Suppressor macrophage treated with lipopolysaccharide for 4 hours (primary cell): ENCODE measurements at places on chromosomes 2 and 18.
A peak's percentile ranks its signal among the peaks of the same experiment; 100 is the strongest.

DNA sequence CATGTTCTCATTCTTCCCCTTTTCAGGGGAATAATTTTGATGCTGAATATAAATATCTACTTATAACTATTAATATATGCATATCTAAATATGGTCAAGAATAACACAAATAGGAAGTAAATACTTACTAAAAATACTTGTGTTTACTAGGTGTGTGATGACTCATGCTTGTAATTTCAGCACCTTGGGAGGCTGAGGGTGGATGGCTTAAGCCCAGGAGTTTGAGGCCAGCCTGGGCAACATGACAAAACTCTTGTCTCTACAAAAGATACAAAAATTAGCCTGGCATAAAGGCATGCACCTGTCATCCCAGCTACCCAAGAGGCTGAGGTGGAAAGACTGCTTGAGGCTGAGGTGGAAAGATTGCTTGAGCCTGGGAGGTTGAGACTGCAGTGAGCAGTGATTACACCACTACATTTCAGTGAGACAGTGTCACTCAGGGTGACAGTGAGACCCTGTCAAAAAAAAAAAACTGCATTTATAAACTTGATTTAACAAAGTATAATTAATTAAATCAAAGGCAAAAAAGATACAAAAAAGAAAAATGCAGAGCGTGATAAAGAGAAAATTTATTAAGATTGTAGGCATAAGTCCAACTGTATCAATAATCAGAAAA, 703.1 kb upstream of the VRK2 start:
- DNase-seq: no peak

DNA sequence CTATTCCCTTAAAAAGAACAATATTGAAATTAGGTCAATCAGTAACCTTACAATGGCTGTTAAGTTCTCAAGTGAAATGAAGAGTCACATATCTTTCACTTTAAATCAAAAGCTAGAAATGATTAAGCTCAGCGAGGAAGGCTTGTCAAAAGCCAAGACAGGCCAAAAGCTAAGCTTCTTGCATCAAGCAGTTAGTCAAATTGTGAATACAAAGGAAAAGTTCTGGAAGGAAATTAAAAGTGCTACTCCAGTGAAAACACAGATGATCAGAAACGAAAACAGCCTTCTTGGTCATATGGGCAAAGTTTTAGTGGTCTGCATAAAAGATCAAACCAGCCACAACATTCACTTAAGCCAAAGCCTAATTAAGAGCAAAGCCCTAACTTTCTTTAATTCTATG, 402.6 kb upstream of the ZEB2 start:
- no peak for DNase-seq

GRCh38 chr2:184026961-184027360, 571.4 kb upstream of the ZNF804A start:
- no peak for DNase-seq

DNA sequence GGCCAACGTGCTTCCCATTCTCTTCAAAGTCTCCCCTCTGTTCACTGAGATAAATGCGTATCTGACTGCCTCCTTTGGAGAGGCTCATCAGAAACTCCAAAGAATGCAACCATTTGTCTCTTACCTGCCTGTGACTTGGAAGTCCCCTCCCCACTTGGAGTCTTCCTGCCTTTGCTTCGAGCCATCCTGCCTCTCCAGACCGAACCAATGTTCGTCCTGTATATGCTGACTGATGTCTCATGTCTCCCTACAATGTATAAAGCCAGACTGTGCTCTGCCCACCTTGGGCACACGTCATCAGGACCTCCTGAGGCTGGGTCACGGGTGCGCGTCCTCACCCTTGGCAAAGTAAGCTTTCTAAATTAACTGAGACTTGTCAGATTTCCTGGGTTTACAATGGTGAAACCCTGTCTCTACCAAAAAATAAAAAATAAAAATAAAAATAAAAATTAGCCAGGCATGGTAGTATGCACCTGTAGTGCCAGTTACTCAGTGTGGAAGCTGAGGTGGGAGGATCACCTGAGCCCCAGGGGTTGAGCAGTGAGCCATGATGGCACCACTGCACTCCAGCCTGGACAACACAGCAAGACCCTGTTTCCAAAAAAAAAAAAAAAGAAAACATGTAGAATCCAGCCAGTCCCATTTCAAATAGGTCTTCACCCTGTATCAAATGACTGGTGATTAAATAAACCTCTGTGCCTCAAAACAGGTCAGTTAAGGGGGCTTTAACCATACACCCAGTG, 29.0 kb downstream of the HDLBP start:
- DNase-seq: no peak

- no peak for DNase-seq
Observed at GRCh38 chr18:25190472-25190871, 161.5 kb downstream of the ZNF521 start.

- no peak for DNase-seq
Observed at GRCh38 chr2:176117162-176117822, 714 bp downstream of the HOXD10 start.

DNA sequence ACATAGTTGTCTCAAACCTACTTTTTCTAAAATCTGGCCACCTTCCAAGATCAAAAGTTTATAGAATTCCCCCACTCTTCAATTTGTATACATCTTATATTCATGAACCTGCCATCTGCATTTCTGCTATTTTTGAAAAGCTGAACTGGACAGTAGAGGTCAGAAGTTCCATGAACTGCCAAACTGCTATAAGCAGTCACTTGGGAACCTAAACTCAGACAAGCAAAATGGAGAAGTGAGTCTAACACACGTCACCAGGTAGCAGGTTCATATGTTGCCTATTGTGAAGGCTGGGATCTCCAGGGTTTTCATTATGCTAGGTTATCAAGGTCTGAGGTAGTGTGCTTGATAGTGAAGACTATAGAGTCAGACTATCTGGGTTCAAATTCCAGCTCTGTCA, 2.0 kb upstream of the MYO1B start:
- DNase-seq: no peak

DNA sequence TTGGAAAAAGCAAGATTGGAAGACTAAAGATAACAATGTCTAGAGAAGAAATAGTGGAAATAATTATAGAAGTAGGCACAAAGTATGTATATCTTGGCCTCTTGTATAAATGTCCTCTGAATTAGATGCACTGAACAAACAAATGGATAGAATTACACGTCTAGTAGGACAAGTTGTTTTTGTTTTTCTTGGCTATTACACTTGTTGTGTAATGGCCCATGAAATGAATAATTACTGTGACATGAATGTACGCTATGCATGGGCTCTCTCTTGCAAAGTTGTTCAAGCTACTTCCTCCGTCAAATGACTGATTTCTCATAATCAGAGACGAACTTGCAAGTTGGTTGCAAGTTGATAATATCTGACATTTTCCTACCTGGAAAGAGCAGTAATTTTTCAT, 126.2 kb downstream of the PDE1A start:
- DNase-seq: no peak

GRCh38 chr2:136486115-136486514, 279.2 kb upstream of the THSD7B start:
- DNase-seq: no peak

DNA sequence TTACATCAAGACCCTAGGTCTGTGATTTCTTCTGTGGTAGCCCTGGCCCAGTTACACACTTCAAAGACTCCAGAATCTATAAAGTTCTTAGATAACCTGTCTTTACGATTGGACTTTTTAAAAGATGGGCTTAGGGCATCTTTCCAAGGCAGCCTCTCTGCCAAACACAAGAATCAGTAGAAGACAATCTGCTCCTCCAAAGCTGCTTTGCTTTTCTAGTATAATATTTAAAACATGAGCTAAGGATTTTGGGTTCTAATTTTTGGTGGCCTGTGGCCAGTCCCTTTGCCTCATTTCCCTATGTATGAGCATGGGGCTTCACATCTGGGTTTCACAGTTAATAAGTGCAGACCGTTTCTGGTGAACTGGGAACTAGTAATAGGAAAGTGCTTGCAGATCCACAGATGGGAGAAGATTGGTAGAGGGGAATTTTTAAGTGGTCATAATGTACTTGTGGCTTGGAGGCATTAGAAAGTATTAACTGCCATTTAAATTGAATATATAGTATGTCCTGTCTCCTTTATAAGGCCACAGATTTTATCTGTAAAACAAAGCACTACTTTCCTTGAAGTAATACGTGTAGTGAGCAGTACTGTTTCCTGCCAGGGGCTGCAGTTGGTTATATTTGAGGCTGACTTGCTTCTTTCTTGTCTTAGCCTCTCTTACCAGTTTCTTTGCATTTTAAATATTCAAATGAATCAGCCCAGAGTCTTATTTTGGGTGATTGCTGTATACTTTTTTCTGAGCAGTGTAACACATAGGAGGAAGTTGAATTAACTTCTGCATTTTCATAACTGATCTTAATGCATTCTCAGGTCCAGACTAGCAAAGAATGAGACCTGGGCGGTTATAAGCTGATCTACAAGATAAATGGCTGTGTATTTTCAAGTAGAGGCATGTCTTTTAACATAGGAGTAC, 1.5 kb downstream of the ARPC2 start:
- peak; percentile 73 for DNase-seq

GRCh38 chr18:62999921-63000320, 284.6 kb downstream of the PHLPP1 start:
- DNase-seq: no peak

DNA sequence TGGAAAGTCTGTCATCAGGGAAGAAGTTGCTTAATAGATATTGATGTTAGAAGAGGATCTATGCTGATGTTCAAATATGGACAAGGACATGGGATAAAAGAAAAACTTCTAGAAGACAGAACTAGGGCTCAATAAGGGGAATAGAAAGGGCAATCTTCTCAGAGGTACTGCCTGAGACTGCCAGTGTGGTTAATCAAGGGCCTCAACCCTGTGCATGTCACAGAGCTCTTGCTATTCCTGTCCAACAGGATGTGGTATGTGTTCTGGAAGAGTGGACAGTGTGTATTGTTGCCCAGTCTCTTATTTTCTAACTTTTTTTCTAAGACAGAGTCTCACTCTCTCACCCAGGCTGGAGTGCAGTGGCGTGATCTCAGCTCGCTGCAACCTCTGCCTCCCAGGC, 27.8 kb upstream of the RNF125 start:
- DNase-seq: no peak

GRCh38 chr2:227504700-227505099, 32.7 kb downstream of the AGFG1 start:
- no peak for DNase-seq

DNA sequence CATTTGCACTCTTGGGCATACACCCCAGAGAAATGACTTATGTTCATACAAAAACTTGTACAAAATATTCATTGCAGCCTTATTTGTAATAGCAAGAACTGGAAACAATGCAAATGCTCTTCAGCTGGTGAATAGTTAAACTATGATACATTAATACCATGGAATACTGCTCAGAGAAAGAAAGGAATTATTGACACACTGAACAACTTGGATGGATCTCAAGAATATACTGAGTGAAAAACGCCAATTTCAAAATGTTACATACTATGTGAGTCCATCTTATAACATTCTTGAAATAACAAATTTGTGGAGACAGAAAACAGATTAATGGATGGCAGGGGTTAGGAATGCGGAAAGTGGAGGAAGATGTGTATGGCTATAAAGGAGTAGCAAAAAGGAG, 17.2 kb downstream of the LNPK start:
- DNase-seq: no peak
